ENCODE measurements at places on chromosomes 4 and X.

DNA sequence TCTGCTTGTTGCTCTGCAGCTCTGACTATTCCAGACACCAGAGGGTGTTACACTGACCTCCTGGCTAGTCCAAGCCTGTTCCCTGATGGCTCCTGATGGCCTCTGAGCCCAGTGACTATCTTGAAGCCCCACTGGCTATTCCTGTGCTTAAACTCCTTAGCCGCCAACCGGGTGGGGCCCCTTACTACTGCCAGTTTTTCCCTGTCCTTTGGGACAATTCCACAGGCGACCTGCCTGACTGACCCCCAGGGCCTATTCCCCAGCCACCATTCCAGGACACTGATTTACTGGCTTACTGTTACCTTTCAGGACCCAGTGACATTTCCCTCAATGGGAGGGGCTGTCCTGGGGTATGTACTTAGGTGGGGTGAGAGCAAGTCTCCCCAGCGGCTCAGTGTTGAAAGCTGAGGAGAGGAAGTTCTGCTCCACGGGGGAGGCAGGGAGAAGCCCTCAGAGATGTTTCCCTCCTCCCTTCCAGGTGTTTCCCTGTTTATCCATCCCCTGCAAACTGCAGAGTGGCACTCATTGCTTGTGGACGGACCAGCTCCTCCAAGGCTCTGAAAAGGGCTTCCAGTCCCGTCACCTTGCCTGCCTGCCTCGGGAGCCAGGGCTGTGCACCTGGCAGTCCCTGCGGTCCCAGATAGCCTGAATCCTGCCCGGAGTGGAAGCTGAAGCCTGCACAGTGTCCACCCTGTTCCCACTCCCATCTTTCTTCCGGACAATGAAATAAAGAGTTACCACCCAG is 4.0 kb downstream of the TIMP1 start:
- DNase-seq = no peak

DNA sequence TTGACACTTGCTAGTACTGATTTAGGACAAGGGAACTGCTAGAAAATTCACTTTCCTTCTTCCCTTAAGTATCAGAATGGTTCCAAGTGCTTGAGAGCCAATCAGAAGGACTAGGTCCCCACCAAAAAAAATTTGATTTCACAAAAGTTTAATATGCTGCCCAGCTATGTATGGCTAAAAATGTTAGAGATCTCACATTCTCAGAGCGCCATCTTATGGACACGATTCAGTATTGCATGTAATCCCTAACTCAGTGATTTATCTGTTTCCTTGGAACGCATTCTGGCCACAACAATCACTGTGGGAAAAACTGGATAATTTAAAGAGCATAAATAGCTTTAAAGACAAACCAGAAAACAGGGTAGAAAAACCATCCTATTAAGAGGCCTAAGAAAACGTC is 255.1 kb upstream of the GPC4 start:
- DNase-seq = no peak

DNA sequence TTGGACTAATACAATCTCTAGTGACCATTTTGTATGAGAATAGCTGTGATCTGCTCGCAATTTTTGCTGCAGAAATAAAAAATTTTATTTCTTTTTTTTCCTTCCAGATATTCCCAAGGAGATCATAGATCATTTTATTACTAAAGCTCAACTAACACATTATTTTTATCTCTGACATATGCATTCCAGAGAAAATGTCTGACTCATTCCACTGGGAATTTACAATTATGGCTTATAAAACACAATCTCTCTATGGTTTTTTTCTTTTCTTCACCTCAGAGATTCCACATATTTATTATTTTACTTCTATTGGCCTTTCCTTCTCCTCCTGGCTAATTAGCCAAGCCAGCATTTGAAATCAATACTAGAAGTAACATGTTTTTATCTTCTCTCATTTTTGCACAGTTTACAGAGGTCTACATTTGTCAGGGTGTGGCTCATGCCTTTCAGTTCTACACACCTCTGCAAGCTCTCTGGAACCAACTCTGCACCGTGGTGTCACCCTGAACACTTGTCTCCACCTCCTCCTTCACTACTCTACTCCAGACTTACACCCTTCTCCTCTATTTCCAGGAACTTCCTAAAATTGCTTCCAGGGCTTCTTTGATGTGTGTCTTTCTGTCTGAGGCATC is 59.8 kb upstream of the GPM6A start:
- DNase-seq = no peak

DNA sequence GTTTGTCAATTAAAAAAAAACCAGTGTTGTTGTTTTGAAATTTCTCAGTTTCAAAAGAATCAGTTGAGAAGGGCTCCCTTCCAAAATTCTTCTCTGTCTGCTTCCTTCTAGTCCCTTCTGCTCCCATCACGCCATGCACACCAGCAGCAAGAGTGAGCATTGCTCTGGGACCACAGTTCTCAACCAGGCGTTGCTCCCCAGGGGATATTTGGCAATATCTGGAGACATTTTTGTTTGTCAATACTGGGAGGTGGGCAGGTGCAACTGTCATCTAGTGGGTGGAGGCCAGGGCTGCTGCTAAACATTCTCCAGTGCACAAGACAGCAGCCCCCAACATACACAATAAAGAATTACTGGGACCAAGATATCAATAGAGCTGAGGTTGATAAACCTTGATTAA is 74.8 kb upstream of the EGFL6 start:
- no peak for DNase-seq

- no peak for DNase-seq
These were observed 15.0 kb downstream of the GAB3 start for GRCh38 chrX:154735695-154736393.

- DNase-seq = no peak
These were observed 236.9 kb upstream of the PRKX start for GRCh38 chrX:3950373-3950772.

- DNase-seq = no peak
These were observed 81.0 kb upstream of the HUWE1 start for GRCh38 chrX:53767544-53767943.

DNA sequence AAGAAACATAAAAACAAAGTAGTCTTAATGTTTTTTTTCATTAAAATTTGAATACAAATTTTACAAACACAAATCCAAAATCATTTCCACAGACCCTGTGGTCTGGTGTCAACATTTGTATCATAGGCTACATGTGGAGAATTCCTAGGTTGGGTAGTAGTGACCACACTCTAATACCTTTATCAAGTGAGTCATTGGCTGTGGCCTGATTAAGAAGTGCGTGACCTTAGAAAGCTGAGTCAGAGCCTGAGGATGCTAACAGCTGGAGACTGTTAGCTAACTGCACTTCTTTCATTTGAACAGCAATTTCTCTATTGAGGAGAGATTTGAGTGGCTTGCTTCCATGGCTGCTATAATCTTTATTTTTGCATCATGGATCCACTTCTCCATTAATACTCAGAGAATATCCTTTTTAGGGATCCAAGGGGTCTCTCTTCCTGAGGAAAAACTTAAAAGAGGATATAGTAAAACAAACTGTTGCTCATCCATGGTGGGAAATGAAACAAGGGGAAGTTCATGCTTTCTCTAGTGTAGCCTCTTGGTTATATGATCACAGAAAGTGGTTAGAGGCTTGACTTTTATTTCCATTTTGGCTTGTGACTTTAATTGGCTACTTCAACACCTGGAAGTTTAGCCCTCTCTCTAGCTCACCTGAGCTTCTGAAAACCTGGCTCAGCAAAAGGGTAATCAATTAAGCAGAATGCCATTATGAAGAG is 335.8 kb downstream of the PABPC4L start:
- DNase-seq = no peak

- peak; percentile 48 for DNase-seq
These were observed 612 bp downstream of the MAGED2 start for GRCh38 chrX:54808109-54808604.

DNA sequence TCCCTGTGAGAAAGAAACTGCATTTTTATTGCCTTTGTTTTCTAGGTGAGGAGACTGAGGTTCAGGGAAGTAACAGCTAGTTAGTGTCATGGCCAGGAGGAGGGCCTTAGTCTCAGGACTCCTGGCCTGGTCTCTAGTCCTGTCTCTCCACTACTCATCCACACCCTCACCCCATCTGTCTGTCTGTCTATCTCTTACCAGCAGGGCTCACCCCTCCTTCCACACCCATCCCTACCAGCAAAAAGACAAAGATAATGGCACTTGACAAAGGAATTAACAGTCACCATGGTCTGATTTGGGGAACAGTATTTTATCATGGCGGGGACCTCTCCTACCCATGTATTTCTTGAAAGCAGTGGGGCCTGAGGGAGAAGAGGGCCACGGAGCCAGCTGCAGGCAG is 125.8 kb downstream of the REPS2 start:
- no peak for DNase-seq

Measured in stimulated activated CD4-positive, alpha-beta T cell treated with anti-CD3 and anti-CD28 coated beads, Interleukin-15, amount 100 ng/mL, for 24 hours (primary cell).